ENCODE measurements at places on chromosomes 5 and 9. TPM values are rescaled to one million over a fixed set of nuclear protein-coding genes. Genes with fewer than 3 reads are reported as not detected.
A peak's percentile ranks its signal among the peaks of the same experiment; 100 is the strongest.

DNA sequence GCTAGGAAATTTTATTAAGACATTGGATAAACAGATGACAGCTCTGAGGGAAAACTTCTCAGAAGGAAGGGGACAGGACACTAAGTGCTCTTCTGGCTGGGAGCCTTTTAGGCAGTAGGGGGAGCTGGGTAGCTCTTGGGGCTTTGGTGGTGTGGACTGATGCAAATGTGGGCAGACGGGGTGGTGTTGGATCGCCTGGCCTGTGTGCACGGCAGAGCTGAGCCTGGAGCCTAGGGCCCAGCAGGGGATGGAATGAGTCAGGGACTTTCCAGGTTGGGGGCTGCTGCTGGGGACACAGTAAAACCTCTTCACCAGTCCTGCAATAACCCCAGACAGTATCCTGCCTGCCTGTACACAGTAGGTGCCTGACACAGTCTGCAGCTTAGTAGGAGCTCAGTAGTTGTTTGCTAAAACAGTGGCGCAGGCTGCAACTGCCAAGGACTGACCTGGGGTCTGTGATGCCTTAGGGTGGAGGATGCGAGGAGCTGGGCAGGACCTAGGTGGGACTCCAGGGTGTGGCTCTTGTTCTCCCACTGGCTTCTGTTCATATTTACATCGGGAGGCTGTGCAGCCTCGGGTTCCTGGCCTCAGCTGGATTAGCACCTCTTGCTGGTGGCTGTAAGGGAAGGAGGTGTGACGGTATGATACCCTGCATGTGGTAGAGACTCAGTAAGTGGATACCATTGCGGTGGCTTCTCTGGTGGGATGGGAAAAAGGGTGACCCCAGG, 83.8 kb downstream of the DAB2IP start:
- DNase-seq = no peak

DIPK1B gene
- 23.2 TPM for total RNA-seq

DNA sequence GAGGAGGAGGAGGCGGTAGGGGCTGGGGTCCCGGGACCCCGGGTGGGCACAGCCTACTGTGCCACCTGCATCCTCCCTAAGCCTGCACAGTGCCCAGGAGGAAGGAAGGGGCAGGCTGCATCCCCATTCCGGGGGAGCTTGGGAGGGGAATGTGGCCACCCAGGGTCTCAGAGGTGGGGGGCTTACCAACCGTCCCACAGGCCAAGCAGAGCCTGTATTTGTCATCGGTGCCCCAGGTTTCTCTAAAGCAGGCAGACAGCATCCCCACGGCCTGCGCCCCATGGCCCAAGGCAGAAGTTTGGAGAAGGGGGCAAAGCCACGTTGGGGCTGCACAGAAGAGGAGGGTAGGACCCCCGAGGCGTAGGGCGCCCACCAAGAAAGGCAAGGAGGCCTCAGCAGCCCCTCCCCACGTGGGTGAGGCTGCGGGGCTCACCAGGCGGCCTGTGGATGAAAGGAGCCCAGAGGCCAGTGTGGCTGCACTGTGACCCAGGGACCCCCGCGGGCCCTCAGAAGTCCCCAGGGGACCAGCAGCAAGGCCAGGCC, 507 bp upstream of the GPSM1 start:
- no peak for DNase-seq

DNA sequence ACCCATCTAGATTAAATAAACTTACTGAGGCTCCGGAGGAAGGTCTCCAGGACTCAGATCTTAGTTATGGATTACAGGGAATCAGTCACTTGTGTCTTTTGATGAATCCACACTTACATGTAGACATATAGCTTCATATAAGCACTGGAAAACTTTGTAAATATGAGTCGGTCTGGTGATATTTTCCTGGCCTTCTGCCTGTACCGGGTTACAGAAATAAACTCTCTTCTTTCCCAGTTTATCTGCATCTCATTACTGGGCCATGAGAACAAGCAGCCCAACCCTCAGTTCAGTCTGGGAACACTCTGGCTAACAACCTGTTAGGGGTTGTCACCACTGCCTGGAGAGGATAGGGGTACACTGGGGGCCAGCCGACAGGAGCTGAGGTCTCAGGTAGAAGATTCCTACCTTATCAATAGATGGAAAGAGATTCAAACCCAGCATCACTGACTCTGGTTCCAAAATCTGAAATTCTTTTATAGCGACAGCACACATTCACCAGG, 59.1 kb downstream of the THBS4 start:
- no peak for DNase-seq

TAS2R1 gene
- not detected for total RNA-seq

RETREG1 gene
- 114 TPM for total RNA-seq

- no peak for DNase-seq
Measured at GRCh38 chr5:106545325-106545724, 1125.4 kb downstream of the EFNA5 start.

GRCh38 chr9:31032206-31032605, 1352.2 kb upstream of the ACO1 start:
- DNase-seq = no peak

DNA sequence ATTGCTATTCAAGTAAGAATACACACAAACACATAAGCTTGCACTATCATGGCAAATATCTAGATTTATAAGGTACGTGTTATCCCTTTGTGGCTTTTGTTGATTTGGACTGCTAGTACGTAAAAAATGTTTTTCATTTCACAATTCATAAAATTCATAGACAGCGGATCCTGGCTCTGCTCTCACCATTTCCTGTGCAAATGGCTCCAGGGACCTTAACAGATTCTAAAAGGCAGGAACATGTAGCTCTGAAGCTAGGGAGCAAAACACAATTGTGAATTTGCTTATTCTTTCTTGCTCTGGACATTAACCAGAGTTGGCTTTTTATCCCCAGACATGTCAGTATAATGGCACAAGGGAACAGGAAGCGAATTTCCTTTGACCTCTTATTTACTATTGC, 1019.9 kb upstream of the WWC1 start:
- no peak for DNase-seq

PCDHA8 gene
- total RNA-seq = 0.10 TPM

- no peak for DNase-seq
Measured at GRCh38 chr9:70947086-70947485, 174.3 kb downstream of the TRPM3 start.

- DNase-seq = no peak
Measured at GRCh38 chr5:41735213-41735612, 135.0 kb downstream of the OXCT1 start.

IFNA2 gene
- not detected for total RNA-seq

- no peak for DNase-seq
Measured at GRCh38 chr5:1555011-1555807, 31.4 kb upstream of the LPCAT1 start.

- no peak for DNase-seq
Measured at GRCh38 chr9:38234479-38235170, 157.9 kb upstream of the ALDH1B1 start.

- no peak for DNase-seq
Measured at GRCh38 chr5:55771175-55771655, 33.4 kb downstream of the DDX4 start.

- DNase-seq = no peak
Measured at GRCh38 chr5:142201471-142201887, 92.9 kb downstream of the NDFIP1 start.

DNA sequence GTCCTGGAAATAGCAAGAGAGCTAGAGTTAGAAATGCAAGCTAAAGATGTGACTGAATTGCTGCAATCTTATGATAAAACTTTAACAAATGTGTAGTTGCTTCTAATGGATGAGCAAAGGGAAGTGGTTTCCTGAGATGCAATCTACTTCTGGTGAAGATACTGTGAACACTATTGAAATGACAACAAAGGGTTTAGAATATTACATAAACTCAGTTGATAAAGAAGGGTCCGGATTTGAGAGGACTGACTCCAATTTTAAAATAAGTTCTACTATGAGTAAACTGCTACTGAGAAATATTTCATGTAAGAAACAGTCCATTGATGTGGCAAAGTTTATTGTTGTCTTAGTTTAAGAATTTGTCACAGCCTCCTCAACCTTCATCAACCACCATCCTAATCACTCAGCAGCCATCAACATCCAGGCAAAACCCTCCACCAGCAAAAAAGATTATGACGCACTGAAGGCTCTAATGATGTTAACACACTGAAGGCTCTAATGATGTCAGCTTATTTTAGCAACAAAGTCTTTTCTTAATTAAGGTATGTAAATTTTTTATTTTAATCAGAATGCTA, 376.2 kb downstream of the CDH10 start:
- no peak for DNase-seq

DNAH5 gene
- 0.24 TPM for total RNA-seq

DNA sequence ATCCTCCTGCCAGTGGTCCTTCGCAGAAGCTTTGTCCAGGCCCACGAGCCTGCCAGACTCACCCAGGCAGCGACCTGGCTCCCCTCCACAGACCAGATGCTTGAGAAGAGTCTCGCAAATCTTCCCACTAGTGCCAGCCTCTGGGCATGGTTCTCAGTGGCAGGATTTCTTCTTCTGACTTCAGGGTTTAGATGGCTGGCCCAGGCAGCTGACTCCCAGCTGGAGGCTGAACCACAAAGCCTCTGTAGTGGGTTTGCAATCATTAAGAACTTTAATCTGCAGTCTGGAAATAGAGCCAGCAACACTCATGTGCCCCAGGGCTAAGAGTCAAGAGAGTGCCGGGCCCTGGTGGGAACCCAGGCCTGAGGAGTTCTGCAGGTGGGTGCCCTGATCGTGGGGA, 90.6 kb upstream of the ICE1 start:
- DNase-seq = no peak

DNA sequence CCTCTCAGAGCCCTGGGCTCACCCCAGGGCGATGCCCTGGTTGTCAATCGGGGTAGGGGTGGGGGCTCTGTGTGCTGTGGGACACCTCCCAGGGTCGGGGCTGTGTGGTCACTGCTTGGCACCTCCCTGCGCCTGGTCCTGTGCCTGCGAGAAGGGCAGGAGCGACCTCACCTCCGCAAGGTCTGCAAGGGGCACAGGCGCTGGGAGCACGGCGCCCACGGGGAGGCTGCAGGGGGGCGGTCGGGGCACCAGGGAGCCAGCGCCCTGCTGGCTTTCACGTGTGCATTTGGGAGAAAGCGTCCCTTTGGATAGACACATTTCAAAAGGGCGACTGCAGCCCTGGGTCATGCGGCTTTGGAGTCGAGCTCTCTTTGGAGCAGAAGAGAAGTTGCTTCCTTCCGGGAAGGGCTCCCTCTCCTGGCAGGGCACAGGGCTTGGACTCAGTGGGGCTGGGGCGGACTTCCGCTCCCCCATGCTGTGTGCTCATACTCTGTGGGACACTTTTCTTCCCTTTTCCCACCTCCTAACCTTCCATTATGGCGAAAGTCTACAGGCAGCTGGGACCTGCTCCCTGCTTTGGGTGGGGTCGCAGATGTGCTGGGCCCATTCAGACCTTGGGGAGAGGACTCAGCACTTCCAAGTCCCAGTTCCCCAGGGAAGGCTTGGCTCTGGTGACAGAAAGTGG, 52.9 kb upstream of the SLC28A3 start:
- no peak for DNase-seq

DNA sequence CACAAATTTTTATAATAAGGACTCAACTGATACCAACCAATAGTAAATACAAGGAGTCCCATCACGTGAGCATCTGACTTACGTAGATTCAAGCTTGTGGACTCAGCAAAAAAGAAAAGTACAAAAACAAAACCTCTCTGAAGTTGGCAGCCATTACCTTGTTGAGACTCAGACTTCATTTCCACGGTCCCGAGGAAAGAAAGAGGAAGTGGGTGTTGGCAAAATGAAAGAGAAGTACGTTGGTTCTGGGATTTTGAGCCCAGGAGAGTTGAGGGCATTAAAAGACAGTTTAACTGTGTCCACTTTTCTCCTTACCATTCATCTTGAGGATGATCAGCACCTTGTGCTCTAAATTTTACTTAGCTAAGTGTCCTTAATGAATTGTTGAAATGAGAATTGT, 26.7 kb downstream of the NCBP1 start:
- DNase-seq = no peak

LCN1 gene
- not detected for total RNA-seq

- DNase-seq = no peak
Measured at GRCh38 chr5:54227109-54227508, 83.3 kb downstream of the ARL15 start.

OR1J4 gene
- not detected for total RNA-seq

GRCh38 chr9:112532427-112532826, 45.8 kb downstream of the KIAA1958 start:
- peak; percentile 54 for DNase-seq

GRCh38 chr9:119836036-119836435, 466.8 kb upstream of the BRINP1 start:
- no peak for DNase-seq

PLEKHG4B gene
- 0.06 TPM for total RNA-seq

GRCh38 chr5:118193194-118193905, 795.0 kb downstream of the DTWD2 start:
- no peak for DNase-seq

EFNA5 gene
- 29.2 TPM for total RNA-seq

LVRN gene
- 0.65 TPM for total RNA-seq

GRCh38 chr5:108637134-108637533, 110.6 kb upstream of the FER start:
- no peak for DNase-seq

DNA sequence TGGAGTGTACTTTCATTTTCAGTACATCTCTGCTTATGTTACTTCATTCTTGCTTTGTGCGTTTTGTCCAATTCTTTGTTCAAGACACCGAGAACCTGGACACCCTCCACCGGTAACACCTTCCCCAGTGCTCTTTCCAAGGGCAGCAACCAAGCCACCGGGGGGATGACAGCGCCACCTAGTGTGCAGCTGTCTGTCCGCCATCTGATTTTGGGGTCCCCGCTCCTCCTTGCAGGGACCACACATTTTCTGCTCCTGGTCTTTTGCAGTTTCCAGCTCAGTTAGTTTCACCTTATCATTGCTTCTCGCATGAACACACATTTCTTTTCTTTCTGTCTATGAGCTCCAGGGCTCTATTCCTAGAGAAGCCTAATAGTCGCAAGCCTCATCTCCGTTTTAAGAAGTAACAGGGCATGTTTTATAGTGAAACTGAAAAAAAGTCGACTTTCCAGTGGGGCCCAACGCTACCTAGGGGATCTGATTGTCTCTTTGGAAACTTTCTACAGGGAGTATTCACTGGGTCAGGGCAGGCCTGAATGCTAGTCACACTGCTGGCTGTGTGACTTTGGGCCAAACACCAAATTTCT, 152.1 kb downstream of the FSTL4 start:
- no peak for DNase-seq

DNA sequence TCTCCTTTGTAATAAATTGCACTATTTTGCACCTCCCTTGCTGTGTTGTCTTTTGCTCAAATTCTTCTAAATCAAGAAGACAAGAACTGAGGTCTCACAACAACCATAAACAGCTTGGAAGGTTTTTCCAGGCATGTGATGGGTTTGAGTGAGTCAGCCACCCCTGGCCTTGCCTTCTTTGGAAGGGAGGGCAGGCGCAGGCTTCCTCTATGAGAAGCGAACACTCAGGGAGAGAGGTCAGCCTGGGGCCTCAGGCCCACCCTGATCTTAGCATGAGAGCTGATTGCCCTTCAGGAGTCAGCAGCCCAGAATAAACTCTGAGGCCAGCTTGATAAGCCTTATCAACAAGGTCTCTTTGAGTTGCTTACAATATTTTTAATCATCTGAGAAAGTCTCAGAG, 31.6 kb downstream of the S1PR3 start:
- peak; percentile 49 for DNase-seq

- DNase-seq = no peak
Measured at GRCh38 chr5:150261231-150261630, 28.3 kb downstream of the CAMK2A start.
